ENCODE measurements at places on chromosomes 1 and 21.

- no peak for DNase-seq
Observed at GRCh38 chr1:70779571-70779970, 268.0 kb downstream of the PTGER3 start.

DNA sequence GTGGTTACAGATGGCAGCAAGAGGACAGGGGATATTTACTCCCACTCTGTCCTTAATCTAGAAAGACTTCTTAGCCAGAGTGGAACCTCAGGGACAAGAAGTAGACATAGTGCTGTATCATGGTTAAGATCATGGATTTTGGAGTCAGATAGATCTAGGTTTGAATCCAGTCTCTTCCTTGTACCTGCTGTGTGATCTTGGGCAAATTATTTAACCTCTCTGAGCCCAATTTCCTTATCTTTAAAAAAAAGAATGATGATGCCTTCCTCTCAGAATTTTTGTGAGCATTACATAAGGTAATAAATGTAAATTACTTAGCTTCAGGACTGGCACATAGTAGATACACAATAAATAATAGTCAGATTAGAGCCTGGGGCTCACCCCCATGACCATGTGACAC lies 78.4 kb downstream of the TAS1R2 start:
- no peak for DNase-seq

- DNase-seq: no peak
Observed at GRCh38 chr1:15106608-15107007, 46.9 kb upstream of the TMEM51 start.

DNA sequence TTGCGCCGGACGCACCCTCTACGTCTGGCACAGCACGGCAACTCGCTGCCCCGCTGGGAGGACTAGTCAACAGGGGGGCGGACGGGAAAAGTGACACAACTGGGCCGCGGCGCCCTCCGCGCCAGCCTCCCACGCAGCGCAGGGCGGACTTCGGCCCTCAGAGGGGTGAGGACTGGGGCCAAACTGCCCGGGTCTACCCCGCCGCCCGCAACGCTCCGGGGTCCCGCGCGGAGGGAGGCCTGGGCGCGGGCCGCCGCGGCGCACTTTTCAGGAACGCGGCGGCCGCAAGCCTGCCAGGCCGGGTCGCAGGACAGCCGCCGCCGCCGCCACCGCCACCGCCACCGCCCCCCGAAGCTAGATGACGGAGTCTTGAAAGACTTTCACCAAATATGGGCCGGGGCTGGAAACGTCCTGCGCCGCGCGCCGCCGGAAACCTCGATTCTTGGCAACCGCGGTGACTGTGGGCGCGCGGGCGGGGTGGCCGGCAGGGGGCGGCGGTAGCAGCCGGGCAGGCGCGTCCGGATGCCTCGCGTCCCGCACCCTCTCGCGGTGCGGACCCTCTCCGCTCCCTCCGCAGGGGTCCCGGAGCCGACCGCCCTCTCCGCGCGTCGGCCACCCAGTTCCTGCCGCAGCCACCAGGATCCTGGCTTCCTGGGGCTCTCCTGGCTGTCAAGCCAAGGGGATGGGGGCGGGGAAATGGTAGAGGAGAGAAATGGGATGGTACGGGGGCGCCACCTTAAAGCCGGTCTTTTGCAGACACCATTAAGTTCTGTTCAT lies 3.7 kb upstream of the CCN1 start:
- DNase-seq: peak; percentile 23

GRCh38 chr1:201999625-202000238 lies 10.7 kb upstream of the ELF3 start:
- no peak for DNase-seq

GRCh38 chr1:203038217-203038741 lies 12.0 kb downstream of the PPFIA4 start:
- DNase-seq: no peak

- DNase-seq: no peak
Observed at GRCh38 chr1:222370081-222370912, 177.6 kb downstream of the HHIPL2 start.

GRCh38 chr21:14479241-14479786 lies 66.8 kb downstream of the SAMSN1 start:
- no peak for DNase-seq

DNA sequence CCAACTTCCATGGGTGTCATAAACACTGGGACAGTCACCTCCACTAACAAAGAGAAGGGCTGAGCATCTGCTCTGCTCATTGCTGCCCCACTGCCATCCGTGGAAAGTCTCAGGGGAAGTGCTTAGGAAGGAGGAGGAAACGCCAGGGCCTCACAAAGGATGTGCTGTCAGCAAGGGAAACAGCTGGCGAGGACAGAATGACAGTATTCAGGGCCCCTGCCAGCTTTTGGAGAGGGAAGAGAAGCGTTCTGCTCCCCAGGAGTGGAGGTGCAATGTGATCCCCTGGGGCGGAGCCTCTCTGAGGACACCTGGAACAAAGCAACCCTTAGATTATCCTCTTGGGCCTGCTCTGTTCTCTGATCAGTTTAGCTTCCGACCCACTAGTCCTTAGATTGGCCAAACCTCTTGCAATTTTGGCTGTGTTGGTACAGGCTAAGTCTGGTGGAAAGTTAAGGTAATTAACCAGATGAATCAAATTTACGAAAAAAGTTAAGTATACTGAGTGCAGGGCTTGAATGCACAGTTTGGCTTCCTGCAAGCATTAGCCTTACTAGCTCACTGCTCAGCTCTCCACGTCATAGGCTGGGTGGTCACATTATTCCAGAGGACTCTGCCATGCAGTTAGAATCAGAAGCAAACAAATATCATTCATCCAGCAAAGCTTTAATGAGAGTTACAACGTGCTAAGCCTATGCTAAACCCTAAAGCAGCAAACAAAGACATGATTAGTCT lies 170.2 kb upstream of the NFIA start:
- no peak for DNase-seq

DNA sequence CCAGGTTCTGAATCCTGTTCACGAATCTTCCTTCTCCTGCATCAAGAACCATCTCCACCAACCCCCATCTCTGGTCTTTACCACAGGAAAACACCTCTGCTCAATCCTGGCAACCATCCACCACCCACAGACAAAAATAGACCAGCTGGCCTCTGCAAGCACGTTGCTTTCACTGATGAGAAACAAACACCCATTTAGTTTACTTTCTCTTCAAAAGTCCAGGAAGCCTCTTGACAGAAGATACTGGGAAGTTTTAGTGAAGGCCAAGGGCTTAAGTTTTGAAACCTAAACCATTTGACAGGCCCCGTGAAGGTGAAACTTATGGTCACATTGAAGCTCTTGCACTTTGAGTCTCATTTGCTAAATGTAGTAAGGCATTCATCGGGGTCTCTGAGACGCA lies 122.6 kb upstream of the PPP2R5A start:
- no peak for DNase-seq

GRCh38 chr1:115781851-115782250 lies 13.3 kb upstream of the CASQ2 start:
- DNase-seq: no peak

DNA sequence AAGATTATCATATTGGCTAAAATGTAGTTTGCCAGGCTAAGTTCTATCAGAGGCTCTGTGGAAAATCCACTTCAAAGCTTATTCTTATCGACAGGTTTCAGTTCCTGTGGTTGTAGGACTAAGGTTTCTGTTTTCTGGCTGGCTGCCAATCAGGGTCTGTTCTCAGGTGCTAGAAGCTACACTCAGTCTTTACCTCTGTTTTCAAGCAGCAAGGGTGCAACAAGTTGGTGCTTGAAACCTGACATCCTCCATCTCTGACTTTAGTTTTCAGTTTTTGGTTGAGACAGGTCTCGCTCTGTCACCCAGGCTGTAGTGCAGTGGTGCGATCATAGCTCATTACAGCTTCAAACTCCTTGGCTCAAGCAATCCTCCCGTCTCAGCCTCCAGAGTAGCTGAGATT lies 15.3 kb upstream of the TMCO2 start:
- no peak for DNase-seq

Measured in stimulated activated CD8-positive, alpha-beta memory T cell treated with anti-CD3 and anti-CD28 coated beads, Interleukin-7, amount 100 ng/mL, for 24 hours (primary cell).